GM03348 (cell line): ENCODE measurements at places on chromosomes 5 and 9.

DNA sequence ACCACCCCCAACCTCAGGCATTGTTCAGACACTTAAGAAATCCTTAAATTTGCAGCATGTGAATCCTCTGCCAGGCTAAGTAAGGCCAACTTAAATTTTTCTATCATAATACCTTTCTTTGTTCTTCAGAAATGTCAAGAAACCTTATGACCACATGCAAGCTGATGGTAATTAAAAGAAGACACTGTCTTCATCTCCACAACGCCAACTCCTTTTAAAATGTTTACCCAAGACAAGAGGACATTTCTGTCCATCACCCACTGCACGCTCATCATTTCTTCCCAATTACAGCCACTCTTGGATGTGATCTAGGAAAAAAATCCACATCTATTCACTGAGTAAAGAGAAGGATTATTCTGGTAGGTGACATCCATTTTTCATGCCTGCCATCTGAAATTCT is 6.1 kb upstream of the IFNK start:
- DNase-seq: no peak

DNA sequence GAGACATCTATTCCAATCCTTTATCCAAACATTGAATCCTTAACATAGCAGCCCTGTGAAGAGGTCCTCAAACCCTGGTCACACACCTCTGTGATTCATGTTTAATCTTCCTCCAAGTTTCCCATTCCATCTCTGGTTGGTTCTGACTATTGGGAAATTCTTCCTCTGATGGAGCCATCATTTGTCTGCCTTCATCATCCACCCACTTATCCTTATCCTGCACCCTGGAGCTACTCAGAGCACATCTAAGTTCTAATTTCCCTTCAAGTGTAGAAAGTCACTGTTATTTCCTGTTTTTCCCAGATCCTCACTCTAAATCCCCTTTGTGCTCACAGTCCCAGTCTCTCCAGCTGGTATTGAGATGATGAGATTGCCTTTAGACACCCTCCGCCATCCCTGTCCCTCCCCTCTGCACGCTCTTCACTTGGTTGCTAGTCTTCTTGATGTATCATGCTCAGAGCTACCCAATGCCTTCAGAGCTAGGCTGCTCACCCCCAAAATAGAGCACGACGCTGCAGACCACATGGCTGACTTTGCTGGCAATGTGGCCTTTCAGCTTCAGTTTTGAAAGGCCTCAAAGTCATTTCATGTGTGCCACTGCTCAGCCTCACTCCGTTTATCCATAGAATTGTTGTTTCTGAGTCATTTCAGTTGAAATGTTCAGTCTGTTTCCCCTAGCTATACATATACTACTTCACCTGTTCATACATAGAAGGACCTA is 154.3 kb downstream of the PALM2AKAP2 start:
- DNase-seq: no peak

DNA sequence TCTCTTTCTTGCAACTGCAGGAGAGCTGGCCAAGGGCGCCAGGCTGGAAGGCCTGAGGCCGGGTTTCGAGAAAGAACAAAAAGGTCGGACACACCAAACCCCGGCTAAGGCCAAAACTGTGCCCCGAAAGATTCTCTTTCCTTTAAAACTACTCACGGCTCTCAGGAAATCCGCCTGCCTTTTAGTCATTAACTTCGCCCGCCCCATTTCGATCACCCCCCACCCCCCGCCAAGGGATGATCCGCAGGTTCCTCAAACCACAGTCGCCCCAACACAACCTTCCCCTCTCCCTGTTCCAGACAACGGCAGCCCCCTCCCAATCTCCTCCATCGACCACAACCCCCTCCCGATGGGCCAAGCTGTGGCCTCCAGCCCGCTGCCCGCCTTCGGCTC is 536 bp downstream of the FEM1C start:
- DNase-seq: peak; percentile 39

DNA sequence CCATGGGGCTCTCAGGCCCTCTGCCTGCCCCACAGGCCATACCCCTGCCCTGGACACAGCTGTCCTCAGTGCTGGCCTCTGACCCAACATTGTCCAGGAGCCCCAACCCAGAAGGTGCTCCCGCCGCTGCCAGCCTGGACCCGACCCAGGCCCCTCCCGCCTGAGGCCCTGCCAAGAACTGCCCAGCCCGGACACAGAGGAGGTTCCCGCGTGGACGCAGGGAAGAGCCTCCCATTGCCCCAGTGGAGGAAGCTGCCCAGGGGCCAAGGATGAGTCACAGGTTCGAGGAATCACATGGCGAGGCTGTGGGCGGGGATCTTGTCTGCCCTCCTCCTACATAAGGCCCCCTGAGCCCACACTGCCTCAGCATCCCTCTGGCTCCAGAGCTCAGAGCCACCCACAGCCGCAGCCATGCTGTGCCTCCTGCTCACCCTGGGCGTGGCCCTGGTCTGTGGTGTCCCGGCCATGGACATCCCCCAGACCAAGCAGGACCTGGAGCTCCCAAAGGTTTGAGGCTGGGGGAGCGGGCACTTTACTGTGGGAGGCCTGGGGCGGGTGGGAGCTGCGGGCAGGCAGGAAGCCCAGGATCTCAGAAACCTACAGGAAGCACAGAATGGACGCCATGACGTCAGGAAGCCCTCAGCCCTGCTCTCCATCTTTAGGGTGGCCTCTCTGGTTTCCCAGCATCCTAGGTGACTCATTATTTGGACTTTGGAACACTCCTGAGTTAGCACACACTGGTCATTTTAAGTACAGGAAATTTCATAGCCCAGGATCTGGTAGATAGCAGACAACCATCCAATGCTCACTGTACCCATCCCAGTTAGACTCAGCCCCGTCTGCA is at the start of gene PAEP:
Gene PAEP, plus strand, starts transcription at position 366 of the 844 bp plus-strand sequence.
- DNase-seq: no peak

DNA sequence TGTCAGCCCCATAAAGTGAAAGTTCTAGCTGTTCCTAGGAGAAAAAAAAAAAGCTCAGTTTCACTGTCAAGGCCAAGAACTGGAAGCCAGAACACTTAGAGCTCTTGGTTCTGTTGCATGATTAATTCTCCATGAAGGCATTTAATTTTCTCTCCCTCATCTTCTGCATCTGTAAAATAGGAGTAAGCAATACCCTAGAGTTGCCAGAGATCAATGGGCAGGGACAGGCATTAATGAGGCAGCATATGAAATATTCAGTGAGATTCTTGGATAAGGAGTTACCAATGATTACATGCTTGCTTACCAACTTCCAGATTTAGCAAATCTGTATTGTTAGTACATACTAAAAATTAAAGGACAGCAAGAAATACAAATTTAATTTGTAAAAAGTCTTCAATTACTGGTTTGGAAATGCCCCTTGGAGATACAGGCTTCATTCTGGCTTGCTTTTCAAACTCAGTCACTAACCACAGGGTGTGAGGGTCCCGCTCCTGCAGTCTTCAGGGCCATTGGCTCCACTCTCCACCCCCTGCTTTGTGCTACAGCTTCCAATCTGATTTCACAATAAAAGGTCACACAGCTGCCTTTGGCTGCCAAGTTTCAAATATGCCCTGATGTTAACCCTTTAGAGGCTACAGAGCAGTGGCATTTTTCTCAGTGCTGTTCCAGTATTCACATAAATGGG is 624.6 kb downstream of the BNC2 start:
- peak; percentile 67 for DNase-seq

DNA sequence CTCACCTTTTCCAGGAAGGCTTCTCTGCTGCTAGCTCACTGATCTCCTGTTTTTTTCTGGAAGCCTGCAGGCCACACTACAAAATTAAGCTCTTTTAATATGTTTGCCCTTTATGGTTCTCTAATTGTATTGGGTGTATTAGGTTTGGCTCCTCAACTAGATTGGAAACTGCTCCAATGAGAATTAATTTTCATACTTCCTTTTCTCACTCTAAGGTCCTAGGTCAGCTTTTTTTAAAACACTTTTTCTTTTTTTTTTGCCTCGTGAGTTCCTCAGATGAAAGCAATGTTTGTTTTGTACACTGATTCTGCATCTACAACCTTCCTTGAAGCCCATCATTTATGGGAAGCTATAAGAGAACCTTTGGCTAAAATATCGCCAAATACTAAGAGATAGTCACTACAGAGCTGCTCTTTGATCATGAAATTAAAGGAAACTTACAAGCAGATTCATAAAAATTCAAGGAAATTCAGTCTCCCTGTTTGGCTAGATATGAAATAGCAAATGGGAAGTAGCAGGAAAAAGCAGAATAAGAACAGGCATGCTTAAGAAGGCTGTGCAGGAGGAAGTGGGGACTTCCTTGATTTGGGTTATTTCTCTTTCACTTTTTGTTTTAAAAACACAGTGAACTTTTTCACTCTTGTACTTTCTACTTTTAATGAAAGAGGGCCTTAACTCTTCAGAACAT is 55.2 kb upstream of the FYB1 start:
- no peak for DNase-seq

DNA sequence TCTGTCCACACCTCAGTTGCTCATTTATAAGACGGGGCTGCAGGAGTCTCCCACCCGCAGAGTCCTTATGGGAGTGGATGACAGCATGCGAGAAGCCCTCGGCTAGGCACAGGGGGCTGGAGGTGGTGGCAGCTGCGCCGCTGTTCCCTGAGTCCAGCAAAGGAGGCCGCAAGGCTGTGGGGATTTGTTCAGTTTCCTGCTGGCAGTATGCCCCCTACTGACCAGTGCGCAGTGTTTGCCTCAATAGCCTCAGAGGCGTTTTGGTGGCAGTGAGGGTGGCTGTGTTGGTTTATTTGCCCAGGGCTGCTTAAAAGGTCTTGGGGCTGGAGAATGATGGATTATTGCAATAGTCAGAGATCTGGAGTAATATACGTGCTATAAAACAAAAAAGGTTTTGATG is 176.3 kb upstream of the OTULINL start:
- no peak for DNase-seq

GRCh38 chr9:98709968-98710965 is 1.5 kb upstream of the GABBR2 start:
- peak; percentile 74 for DNase-seq

DNA sequence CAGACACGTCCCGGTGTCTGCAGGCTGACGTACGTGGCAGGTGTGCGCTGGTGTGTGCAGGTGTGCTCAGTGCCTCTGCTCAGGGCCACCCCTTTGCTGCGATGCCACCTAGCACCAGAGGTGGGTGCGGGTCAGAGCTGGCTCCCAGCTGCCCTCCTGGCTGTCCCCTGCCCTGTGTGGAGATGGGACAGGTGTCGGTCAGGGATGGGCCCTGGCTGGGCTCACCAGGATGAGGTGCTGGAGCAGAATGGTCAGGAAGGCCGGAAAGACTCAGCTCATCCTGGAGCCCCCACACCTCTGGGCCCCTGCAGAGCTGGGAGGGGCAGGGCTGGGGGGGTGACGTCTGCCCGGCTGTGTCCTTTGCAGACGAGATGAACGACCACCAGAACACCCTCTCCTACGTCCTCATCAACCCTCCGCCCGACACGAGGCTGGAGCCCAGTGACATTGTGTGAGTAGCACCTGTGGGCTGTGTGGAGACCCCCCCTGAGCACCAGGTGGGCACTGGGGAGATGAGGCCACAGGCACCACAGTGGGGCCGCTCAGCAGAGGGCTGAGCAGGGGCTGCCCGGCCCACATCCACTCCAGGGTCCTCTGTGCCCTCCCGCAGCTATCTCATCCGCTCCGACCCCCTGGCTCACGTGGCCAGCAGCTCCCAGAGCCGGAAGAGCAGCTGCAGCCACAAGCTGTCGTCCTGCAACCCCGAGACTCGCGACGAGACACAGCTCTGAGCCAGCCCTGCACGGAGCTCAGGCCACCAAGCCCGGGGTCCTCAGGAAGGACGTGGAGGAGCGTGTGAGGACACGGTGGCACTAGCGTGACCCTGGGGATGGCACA is 89.7 kb downstream of the KCNT1 start:
- DNase-seq: no peak

GRCh38 chr9:17025281-17025680 is 109.6 kb upstream of the CNTLN start:
- DNase-seq: no peak

GRCh38 chr5:1141834-1142233 is 30.0 kb upstream of the SLC12A7 start:
- no peak for DNase-seq

DNA sequence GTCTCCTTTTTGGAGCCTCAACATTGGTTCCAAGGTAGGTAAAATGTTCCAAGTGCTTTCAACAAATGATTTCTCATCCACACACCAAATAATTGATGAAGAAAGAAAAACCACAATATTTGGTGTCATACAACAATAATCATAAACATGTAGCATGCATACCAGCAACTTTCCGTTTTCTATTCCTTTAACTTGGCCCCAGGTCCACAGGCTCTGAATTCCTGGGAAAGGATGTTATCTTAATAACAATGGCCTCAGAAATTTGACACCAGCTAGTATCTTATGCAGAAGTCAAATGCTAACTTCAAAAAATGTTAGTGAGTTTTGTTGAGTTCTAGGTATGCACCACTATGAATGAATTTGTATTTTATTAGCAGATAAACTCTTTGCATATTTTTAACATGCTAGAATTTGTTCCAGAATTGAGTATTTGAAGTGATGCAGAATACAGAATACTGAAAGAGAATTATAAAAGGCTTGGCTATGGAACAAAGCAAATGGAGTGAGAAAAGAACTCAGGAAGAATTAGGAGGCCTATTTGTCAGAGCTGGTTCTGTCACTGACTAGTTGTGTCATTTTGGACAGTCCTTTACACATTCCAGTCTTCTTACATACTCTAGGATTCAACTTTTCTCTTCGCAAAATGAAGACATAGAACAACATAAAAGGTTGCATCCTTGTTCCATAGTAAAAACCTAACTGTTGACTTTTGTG is 435.3 kb upstream of the TNC start:
- DNase-seq: peak; percentile 11

- DNase-seq: peak; percentile 37
These were observed 173.7 kb downstream of the CARTPT start for GRCh38 chr5:71892641-71893365.

GRCh38 chr9:111873901-111874300 is 22.7 kb upstream of the UGCG start:
- DNase-seq: peak; percentile 15

- DNase-seq: no peak
These were observed 273.5 kb upstream of the PTGER4 start for GRCh38 chr5:40405996-40406740.

DNA sequence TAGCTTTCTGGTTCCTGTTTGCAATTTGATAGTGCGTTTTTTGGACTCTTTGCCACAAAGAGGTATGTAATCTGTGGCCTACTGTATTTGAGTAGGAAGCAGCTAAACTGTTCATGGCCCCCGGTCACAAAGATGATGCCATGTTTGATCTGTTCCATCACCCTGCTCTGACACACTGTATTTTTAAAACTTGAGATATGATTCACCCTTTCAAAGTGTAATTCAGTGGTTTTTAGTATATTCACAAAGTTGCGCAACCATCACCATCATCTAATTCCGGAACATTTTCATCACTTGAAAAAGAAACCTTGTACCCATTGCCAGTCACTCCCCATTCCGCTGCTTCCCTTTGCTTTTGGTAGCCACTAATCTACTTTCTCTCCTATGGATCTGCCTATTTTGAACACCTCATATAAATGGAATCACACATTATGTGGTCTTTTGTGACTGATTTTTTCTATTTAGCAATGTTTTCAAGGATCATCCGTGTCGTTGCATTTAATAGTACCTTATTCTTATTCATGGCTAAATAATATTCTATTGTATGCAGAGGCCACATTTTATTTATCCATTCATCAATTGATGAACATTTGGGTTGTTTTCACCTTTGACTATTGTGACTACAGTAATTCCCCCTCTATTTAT is 141.6 kb downstream of the NR3C1 start:
- DNase-seq: no peak
